Testis (tissue), 5 donors: ENCODE measurements at places on chromosomes 2 and 18.

- peak; percentile 19 for DNase-seq
These were observed 5.1 kb upstream of the MIB1 start for GRCh38 chr18:21735452-21736015.

GRCh38 chr2:109434351-109434750, 179.4 kb downstream of the SEPTIN10 start:
- DNase-seq = no peak

GRCh38 chr2:116935097-116935814, 879.2 kb upstream of the DDX18 start:
- DNase-seq = peak; percentile 49

DNA sequence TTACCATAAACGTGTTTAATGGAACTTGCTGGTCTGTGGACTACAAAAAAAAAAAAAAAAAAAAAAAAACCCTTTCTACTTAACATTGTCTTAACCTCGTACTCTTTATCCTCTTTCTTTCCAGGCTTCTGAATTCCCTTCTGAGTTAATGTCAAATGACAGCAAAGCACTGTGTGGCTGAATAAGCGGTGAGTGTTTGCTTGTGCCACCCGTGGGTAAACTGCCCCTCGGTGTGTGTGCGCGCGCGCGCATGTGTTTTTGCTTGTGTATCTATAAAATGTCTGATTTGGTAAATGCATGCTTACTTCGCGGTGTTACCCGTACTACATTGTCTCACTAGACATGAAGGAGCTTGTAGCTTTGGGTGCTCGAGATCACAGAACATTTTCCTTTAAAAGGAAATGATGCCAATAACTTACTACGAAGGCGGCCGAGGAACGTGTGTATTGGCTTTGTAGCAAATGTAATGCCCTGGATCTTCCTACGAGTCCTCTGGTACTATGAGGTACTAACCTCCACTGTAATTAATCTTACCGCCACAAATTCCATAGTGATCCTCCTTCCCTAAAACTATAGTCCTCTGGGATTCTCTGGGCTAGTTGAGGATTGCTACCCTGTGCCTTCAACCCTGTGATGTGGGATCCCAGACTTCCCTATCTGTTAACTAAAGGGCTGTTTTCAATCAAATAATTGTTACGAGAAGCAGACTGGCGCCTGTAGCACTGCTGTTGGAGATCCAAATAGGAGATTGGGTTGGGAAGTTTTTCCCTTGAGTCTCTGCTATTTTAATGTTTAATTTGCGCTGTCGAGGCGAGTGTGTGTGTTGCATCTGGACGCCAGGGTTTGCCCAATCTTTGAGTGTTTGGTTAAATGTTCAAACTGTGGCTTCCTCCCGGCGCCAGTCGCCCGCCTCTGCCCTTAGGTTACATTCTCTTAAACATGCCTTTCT, 1.1 kb downstream of the ID2 start:
- peak; percentile 56 for DNase-seq

DNA sequence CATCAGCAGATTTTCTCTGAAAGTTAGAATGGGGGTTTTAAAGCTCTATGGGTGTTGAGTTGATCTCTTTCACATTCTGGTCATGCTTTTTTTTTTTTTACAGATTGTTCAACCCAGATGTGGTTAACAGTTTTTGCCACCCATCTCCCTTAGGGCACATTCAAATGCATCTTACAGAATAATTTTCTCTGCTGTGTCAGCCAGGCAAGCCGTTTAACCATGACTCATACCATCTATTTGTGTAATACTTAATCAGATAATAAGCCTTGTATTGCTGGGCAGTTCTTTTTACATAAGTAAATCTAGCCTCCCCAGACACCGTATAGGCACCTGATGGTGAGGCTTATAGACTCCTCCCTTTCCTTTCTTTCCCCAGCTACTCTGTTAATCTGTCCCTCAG, 62.0 kb downstream of the TGIF1 start:
- DNase-seq = no peak

GRCh38 chr2:236689981-236690380, 120.4 kb downstream of the ACKR3 start:
- no peak for DNase-seq

GRCh38 chr2:96683972-96684820, 41.6 kb downstream of the FER1L5 start:
- no peak for DNase-seq

GRCh38 chr2:141021611-141022010, 1109.2 kb downstream of the LRP1B start:
- no peak for DNase-seq

- DNase-seq = no peak
These were observed 119.5 kb downstream of the MTCL1 start for GRCh38 chr18:8824846-8825245.

DNA sequence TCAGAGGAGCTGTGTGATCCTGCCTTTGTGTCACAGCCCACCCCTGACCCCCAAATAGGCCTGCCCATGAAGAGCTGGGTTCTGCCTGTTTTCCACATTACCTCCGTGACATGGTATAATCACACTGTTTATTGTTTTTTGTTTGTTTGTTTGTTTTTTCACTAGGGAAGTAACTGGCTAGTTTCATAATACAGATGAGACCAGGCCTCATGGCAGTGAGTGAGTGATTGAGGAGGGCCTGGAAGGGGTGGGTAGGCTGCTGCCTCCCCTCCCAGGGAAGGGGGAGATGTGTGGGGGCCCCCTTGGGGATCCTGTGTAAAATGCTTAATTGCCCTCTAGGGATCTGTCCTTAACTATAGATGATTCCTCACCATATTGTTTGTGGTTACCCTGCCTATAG, 190.5 kb downstream of the LDLRAD4 start:
- no peak for DNase-seq

DNA sequence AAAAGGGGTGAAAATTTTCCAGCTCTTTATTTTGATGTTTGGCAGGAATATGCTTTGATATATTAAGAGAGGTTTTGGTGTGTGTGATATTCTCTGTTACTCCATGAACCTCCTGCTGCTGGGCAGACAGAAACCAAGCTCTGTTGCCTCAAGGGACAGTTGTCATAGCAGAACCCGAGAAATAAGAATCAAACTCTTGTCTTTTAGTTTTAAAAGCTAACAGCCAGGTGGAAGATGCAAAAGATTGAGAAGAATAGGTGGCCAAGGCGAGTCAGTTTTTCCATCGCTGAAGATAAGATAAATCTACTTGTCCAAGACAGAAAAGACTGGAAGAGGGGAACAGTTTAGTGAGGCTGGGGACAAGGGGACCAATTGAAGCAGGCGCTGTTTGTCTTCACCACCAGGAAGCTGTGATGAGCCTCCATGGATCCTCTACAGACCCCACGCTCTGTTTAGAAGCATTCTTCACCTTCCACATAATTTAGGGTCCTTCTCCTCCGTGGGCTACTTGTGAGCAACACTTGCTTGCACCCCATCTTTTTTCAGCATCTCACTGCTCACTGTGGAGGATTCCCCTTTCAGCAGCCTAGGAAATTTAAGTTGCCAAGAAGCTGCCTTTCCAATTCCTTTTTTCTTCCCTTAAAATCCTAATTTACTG, 23.9 kb downstream of the PMAIP1 start:
- no peak for DNase-seq

DNA sequence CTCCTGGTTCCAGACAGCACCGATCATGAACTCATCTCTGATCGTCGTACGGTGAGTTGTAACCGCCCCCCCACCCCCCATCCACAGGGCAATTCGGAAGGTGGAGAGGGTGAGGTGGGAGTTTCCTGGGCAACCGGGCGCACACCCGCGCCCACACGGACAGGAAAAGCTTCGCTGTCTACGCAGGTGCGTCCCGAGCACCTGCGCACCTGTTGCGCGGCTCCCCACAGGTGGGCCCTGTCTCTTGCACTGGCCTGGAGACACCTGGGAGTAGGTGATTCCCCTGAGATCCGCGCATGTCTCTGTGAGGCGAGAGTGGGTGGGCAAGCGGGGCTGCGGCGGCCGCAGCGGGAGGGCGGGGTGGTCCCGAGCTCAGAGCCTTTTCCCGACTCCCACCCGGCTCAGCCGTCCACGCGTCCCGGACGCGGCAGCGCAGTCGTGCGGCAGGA, 459 bp upstream of the ATP6V1C2 start:
- no peak for DNase-seq

DNA sequence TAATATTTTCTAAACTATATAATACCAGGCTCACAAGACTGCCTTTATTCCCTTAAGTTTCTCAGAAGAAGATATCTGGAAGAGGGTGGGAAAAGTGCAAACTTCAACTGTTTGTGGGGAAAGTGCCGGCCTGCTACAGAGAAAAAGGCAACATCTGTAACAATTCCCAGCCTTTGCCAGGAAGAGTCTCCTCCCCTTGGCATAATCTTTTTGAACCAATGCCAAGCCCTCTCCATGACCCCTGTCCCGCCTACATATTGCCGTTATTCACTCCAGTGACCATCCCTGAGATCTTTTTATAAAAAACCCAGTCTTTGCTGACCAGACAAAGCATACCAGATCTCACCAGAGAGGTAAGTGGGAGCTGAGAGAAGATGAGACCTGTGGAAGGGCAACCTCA, at the start of gene REG3G:
Gene REG3G (plus strand): TSS at position 282 of the 400 bp plus-strand sequence. CDS start 392 bp downstream, outside the sequence.
- peak; percentile 72 for DNase-seq

DNA sequence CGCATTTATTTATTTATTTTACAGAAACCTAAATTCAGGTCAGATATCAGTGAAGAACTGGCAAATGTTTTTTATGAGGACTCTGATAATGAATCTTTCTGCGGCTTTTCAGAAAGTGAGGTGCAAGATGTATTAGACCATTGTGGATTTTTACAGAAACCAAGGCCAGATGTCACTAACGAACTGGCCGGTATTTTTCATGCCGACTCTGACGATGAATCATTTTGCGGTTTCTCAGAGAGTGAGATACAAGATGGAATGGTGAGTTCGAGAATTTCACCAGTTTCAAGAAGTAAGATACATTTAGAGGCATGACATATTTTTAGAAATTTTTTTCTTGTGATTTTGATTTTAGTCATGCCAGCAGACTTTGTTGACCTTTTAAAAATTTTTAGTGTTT, 4.6 kb downstream of the CDCA7 start:
- DNase-seq = no peak

GRCh38 chr2:151083856-151084795, 177.5 kb downstream of the RBM43 start:
- no peak for DNase-seq

DNA sequence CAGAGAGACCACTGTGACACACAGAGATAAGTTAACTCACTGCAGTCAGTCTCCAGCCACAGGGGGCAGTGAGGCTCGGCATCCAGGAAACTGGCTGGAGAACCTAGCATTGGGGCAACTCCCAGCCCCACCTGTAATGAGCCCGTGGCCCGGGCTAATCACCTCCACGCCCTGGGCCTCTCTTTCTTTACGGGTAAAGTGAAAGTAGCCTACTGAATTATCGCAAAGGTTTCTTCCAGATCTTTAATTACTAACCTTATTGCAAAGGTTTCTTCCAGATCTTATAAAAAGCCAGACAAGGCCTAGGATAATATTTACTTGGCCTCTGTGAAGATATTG, 45.7 kb upstream of the ACAA2 start:
- DNase-seq = no peak

- no peak for DNase-seq
These were observed 337.8 kb downstream of the CDH2 start for GRCh38 chr18:27839141-27839540.

- no peak for DNase-seq
These were observed 604 bp upstream of the STK11IP start for GRCh38 chr2:219596954-219597551.

DNA sequence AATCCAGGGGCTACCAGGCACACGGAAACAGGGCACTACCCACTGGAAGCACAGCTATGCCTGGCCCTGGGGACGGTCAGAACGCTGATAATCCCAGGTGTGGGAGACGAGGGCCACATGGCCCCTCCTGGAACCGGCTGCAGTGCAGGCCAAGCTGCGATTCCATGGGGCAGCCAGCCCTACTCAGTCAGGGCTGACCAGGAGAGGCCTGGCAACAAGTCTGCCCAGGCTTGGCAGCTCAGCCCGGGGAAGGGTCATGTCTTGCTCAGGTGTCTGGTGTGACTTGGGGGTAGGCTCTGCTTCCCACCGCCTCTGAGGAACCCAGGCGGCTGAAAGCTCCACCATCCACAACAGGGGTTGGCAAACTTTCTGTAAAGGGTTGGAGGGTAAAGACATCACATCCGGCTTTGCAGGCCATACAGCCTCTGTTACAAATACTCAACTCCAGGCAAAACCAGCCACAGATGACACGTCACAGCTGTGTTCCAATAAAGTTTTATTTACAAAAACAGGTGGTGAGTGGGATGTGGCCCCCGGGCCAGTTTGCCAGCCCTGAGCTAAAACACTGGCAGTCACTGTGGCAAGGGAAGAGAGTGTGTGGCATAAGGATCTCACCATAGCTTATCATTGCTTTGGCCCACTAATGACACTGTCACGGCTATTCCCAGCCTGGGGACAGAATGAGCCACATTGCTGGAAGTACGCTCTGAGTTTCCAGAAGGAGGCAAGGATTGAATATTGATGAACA, 85.2 kb downstream of the NDUFA10 start:
- DNase-seq = no peak

- no peak for DNase-seq
These were observed 35.2 kb downstream of the ST3GAL5 start for GRCh38 chr2:85853499-85854165.

DNA sequence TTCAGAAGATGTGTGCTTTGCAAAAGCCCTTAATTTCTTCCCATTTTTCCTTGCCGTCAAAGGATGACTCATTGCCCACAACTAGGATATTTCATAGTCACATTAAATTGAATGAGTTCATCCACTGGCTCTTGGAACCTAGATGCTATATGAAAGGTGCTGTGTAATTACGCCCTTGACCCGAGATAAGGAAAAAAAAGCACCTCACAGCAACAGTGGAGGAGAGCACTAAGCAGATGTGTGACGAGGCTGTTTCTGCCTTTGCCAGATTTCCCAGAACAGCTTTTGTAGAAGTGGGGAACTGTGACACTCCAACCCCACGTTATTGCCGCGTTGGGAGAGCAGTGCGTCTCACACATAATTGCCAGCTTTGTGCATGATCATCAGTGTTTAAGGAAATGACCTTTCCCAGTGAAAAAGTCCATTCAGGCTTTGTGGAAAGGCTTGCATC, 33.3 kb upstream of the TMEM87B start:
- no peak for DNase-seq

DNA sequence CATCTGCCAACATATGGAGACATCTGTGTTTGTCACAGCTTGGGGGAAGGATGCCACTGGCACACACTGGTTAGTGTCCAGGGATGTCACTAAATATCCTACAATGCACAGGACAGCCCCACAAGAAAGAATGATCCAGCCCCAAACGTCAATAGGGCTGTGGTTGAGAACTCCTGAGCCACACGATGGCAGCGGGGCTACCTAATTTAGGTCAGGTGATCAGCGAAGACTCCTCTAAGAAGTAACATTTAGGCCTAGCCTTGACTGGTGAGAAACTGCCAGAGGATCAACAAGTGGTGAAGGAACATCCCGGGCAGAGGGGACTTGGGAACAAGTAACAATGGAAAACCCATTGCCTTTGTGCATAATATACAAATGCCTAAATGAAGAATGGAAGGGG, 5.0 kb upstream of the TGIF1 start:
- no peak for DNase-seq

GRCh38 chr2:180122874-180123273, 115.8 kb upstream of the CWC22 start:
- DNase-seq = no peak

- DNase-seq = no peak
These were observed 347.5 kb downstream of the ZNF804A start for GRCh38 chr2:184945824-184946223.

- no peak for DNase-seq
These were observed 434.7 kb downstream of the GRB14 start for GRCh38 chr2:164186591-164186990.

- no peak for DNase-seq
These were observed 69.8 kb upstream of the EPB41L5 start for GRCh38 chr2:119943058-119943457.
